ENCODE measurements at places on chromosomes 3 and 15. TPM values are rescaled to one million over a fixed set of nuclear protein-coding genes. Genes with fewer than 3 reads are reported as not detected.

ARF4 gene
- 132 TPM for total RNA-seq

SNX22 gene
- 0.33 TPM for total RNA-seq

GOLGA8G gene
- total RNA-seq, result not detected

GRCh38 chr3:99418709-99419108 is 219.7 kb upstream of the COL8A1 start:
- no peaks in the 10 kb centered on the region for H3K4me1 ChIP-seq
- no peak overlapping the region for H3K4me3 ChIP-seq
- no peak overlapping the region for H3K27ac ChIP-seq
- H3K27me3 ChIP-seq, result no peaks in the 10 kb centered on the region

DNA sequence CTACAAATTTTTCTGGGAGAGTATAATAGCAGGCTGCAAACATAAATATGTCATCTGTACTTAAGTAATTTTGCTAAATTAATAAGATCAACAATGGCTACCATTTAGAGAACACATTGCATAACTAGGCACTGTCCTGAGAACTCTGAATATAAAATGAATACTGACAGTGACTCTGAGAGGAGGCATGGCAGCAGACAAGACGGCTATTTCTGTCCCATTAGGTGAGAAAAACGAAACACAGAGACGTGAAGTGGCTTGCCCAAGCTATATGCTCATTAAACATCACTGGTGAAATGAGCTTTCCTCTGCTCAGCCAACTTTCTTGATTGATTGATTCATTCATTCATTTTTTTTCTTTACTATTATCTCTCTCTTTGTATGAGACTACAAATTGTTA is 384.3 kb downstream of the PTPRG start:
- H3K4me3 ChIP-seq, result no peak overlapping the region
- no peaks in the 10 kb centered on the region for H3K27me3 ChIP-seq
- DNase-seq, result no peak
- H3K36me3 ChIP-seq, result no peaks in the 10 kb centered on the region
- H3K4me1 ChIP-seq, result no peaks in the 10 kb centered on the region

GRCh38 chr15:33612721-33613304 is 302.0 kb downstream of the RYR3 start:
- DNase-seq, result no peak
- no peak overlapping the region for H3K4me3 ChIP-seq
- no peaks in the 10 kb centered on the region for H3K36me3 ChIP-seq
- no peak overlapping the region for H3K27ac ChIP-seq
- no peaks in the 10 kb centered on the region for H3K4me1 ChIP-seq
- no peaks in the 10 kb centered on the region for H3K27me3 ChIP-seq

GRCh38 chr15:77030928-77031375 is 36.0 kb downstream of the PSTPIP1 start:
- no peaks in the 10 kb centered on the region for H3K27me3 ChIP-seq
- no peak overlapping the region for H3K4me3 ChIP-seq
- H3K4me1 ChIP-seq, result no peaks in the 10 kb centered on the region
- no peaks in the 10 kb centered on the region for H3K36me3 ChIP-seq
- no peak for DNase-seq

DNA sequence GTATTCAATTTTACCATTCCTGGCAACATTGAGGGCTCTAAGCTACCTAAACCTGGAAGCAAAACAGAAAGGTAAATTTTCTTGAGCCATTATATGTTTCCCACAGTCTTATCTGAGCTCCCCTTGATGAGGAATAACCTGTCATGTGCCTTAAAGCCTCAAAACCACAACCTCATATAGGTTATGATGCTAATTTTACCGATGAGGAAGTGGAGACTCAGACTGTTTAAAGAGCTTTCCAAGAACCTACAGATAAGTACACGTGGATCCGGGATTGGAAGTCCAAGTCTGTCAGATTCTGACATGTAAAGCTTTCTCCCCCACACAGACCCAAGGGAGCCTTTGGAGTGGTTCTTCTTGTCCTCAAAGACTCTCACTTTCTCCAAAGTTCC is 140.5 kb downstream of the SEMA6D start:
- no peak for DNase-seq
- no peaks in the 10 kb centered on the region for H3K27me3 ChIP-seq
- no peaks in the 10 kb centered on the region for H3K36me3 ChIP-seq
- no peaks in the 10 kb centered on the region for H3K4me1 ChIP-seq

- peaks cover 15% of the 10 kb centered on the region for H3K4me1 ChIP-seq
- no peaks in the 10 kb centered on the region for H3K27me3 ChIP-seq
- no peak overlapping the region for H3K27ac ChIP-seq
- H3K4me3 ChIP-seq, result no peak overlapping the region
Observed at GRCh38 chr3:129758306-129758705, 135.2 kb downstream of the TMCC1 start.

GRCh38 chr3:153311541-153311940 is 149.5 kb downstream of the RAP2B start:
- no peak overlapping the region for H3K4me3 ChIP-seq
- H3K36me3 ChIP-seq, result no peaks in the 10 kb centered on the region
- no peak overlapping the region for H3K27ac ChIP-seq
- DNase-seq, result no peak

DNA sequence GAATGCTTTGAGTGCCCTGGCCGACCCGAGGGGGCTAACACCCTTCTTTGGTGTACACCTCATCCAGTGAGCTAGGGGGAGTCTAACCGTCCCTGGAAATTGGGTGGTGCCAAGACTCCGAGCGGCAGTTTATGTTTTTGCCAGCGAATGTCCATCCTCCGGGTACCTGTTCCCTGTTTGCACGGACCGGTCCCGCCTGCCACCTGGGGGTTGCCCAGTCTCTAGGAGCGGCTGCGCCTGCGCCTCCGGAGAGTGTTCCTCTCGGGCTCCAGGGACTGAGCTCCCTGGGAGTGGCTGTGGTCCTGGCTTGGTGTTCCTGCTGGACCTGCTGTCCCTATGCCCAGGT is 913 bp upstream of the WNT7A start:
- 0 out of 2 replicates have a peak, but pooled peaks cover 5% of the 10 kb centered on the region for H3K36me3 ChIP-seq
- peaks cover 29% of the 10 kb centered on the region for H3K4me1 ChIP-seq
- no peak overlapping the region for H3K27ac ChIP-seq
- DNase-seq, result no peak
- no peaks in the 10 kb centered on the region for H3K27me3 ChIP-seq

- no peaks in the 10 kb centered on the region for H3K36me3 ChIP-seq
- peaks cover 8% of the 10 kb centered on the region for H3K4me1 ChIP-seq
- no peak overlapping the region for H3K27ac ChIP-seq
- H3K27me3 ChIP-seq, result no peaks in the 10 kb centered on the region
- no peak overlapping the region for H3K4me3 ChIP-seq
Observed at GRCh38 chr3:171543759-171544300, 83.6 kb upstream of the TNIK start.
